ENCODE measurements at places on chromosomes 6 and 20. TPM values are rescaled to one million over a fixed set of nuclear protein-coding genes. Genes with fewer than 3 reads are reported as not detected.

Gene SUN5
- total RNA-seq, result not detected

Gene FAM217A
- total RNA-seq, result not detected

DNA sequence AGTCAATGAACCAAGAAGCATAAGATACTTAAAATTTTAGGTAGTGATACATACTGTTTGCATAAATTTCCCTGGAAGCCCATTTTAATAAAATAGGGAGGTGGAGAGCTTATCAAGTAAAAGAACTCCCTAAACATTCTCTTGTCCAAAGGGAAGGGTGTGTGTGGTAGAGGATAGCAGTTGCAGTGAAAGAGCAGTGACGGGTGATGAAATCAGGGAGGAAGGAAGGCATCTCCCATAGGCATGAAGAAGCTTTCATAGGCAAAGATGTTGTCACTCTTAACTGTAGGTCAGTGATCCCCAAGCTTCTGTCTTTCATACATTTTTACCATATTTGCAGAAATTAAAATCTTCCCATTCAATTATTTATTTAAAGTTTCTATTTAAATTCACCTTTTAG is 60.0 kb upstream of the ZNF831 start:
- DNase-seq, result no peak

Gene ENPP5
- total RNA-seq, result 3.2 TPM

- no peak for DNase-seq
These were observed 31.4 kb upstream of the HAO1 start for GRCh38 chr20:7971536-7972280.

Gene DEF6
- total RNA-seq, result 3.3 TPM

GRCh38 chr6:166244353-166245045 is 63.7 kb downstream of the PRR18 start:
- DNase-seq, result no peak

All from liver (tissue), 10 donors.